Islet precursor cell (in vitro differentiated cells): ENCODE measurements at places on chromosomes 7 and 10.

GRCh38 chr10:116744163-116744753 lies 1.9 kb upstream of the HSPA12A start:
- no peak for DNase-seq

- no peak for DNase-seq
Observed at GRCh38 chr10:13684806-13685482, 98.2 kb downstream of the PRPF18 start.

DNA sequence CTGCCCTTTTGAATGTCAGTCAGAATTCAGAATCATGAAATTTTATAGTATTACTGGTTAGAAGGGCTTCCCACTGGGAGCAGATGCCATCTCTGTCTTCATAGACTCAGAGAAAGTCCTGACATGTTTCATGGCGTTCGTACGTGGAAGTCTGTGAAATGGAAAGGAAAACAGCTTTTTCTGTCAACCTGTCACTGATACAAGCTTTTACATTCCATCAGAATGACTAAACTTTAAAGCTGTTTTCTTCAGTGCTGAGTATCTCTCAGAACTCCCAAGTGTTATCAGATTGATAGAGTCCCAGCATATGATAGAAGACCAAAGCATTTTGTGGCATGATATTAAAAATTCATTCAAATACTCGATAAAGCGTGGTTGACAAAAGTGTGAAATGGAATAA lies 726.7 kb upstream of the GALNT17 start:
- no peak for DNase-seq

- DNase-seq, result peak; percentile 87
Observed at GRCh38 chr10:21526860-21527597, 1.5 kb upstream of the SKIDA1 start.

DNA sequence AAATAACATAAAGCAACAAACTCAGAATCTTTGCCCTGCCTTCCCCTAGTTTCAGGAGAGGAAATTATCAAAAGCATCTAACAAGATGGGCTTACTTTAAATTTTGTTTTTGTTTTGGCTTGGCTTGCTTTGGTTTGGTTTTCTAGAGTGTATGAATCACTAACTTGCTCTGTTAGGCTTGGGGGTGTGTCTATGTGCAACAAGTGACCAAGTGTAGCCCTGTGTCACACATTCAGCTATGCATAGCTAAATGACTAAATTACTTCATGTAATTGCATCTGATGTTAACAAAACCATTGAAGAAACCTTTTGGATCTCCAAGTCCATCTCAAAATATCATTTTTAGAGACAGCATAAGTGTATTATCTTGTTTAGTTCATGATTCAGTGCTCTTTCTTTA lies 251.0 kb downstream of the TFEC start:
- DNase-seq, result no peak
